ENCODE measurements at places on chromosomes 12 and 14.

DNA sequence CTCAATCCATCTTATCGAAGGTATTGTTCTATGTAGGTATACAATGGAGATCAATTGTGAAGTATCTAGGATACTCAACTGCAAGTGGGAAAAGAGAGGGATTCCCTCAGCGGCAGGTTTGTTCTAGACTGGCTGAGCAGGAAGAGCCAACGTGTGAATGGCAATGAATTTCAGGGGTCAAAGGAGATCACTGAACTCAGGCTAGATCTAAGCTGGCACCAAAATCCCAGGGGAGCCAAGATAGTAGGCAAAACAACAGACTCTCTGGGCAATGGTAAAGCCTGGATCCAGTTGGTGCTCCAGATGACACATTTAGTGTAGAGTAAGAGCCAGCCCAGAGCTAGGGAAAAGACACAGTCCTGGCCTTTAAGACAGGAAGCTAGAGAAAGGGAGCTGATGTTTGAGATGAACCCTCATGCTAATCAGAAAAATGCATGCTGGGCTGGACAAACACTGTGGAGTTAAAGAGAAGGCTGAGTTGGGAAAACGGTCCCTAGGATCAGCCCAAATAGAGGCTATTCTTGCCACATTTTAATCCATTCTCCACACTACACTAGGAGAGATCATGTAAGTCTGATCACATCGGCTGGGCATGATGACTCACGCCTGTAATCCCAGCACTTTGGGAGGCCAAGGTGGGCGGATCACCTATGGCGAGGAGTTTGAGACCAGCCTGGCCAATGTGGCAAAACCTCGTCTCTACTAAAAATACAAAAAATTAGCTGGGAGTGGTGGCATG lies 45.6 kb downstream of the EFCAB11 start:
- DNase-seq: no peak

- no peak for DNase-seq
Observed at GRCh38 chr12:128790653-128791373, 32.9 kb downstream of the SLC15A4 start.

GRCh38 chr12:43973993-43974392 lies 138.1 kb downstream of the TMEM117 start:
- DNase-seq: no peak

GRCh38 chr14:101960225-101960624 lies 4.1 kb upstream of the DYNC1H1 start:
- DNase-seq: peak; percentile 35

DNA sequence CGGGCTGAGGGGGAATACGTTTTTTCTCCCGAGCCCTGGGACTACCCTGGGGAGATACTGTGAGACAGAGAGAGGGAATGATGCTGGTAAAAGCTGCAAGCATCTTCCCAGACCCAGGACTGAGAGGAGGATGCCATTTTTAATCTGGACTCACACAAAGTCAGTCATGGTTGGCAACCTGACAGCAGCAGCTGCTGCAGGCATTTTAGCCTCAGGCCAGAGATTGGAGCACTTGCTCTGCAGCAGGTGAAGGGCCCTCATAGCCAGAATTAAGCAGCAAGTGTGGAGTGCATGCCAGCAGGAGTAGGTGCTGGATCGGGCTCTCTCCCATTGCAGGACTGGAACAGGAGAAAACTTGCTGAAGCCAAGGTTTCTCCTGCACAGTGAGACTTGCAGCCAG lies 361.1 kb upstream of the CLEC14A start:
- no peak for DNase-seq

DNA sequence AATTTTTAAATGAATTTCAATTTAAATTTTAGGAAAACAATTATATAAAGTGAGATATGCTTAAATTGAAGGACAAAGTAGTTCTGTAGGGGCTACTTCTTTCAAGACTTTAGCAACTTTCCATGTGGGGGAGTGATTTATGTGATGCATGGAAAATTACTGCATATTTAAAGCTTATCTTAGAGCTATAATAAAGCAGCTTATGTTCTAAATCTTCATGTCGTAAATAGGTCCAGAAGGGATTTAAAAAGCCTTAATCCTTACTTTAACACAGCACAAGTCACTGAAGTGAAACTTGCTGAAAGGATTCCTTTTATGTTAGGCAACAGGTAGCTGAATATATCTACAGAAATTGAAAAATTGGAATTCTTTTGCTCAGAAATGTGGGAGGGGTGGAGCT lies 340.4 kb downstream of the NAV3 start:
- DNase-seq: no peak

DNA sequence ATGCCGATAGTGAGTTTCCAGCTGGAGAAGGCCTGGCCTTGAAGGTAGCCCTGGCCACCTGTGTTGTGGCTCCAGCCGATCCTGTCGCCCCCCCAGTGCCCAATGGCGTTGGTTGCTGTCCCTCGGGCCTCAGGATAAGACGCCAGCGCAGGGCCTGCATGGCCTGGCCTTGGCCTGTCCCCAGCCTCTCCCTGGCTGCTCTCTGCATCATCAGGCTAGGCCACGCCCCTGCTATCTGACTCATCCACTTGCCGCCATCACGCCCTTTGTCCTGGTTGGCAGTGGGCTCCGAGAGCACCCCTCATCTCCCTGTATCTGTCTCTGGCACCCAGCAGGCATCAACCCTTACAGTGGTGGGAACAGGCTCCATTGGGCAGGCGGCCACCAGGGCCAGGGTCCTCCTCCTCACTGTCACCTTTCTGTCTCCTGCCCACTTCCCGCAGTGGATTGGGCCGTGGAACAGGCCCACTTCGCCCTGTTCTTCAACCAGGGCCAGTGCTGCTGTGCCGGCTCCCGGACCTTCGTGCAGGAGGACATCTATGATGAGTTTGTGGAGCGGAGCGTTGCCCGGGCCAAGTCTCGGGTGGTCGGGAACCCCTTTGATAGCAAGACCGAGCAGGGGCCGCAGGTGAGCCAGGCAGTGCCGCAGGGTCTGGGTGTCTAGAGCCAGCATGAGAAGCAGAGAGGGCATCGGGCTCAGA lies 25.6 kb downstream of the ALDH2 start:
- no peak for DNase-seq

GRCh38 chr12:122420471-122421162 lies 1.9 kb downstream of the CLIP1 start:
- no peak for DNase-seq

GRCh38 chr14:64720131-64720576 lies 15.9 kb downstream of the PLEKHG3 start:
- no peak for DNase-seq

- peak; percentile 50 for DNase-seq
Observed at GRCh38 chr14:24013654-24014514, 25.2 kb downstream of the DHRS4L2 start.

GRCh38 chr14:61329478-61330051 lies 8.2 kb downstream of the PRKCH start:
- DNase-seq: no peak

- no peak for DNase-seq
Observed at GRCh38 chr14:69666112-69666511, 54.7 kb downstream of the SUSD6 start.

- DNase-seq: no peak
Observed at GRCh38 chr12:80702889-80703805, 4.3 kb upstream of the MYF6 start.

- DNase-seq: no peak
Observed at GRCh38 chr12:12990700-12991468, 9.2 kb downstream of the HEBP1 start.

DNA sequence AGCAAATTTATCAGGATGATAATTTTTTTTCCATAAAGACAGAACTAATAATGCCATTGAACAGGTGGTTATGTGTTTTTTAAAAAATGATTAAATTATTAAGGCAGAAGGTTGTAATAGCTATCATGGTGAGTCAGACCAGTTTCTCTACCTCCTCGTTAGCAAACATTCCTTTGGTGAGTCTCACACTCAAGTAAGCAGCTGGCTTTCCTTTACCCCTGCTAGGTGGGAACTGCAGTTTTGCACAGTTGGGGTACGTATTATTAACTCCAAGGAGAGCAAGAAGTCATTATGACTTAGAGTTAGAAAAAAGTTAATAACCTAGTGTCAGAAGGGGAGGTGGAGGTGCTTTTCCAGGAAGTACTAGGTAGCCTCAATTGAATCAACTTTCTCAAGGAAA lies 165.3 kb downstream of the SNAPC1 start:
- no peak for DNase-seq

DNA sequence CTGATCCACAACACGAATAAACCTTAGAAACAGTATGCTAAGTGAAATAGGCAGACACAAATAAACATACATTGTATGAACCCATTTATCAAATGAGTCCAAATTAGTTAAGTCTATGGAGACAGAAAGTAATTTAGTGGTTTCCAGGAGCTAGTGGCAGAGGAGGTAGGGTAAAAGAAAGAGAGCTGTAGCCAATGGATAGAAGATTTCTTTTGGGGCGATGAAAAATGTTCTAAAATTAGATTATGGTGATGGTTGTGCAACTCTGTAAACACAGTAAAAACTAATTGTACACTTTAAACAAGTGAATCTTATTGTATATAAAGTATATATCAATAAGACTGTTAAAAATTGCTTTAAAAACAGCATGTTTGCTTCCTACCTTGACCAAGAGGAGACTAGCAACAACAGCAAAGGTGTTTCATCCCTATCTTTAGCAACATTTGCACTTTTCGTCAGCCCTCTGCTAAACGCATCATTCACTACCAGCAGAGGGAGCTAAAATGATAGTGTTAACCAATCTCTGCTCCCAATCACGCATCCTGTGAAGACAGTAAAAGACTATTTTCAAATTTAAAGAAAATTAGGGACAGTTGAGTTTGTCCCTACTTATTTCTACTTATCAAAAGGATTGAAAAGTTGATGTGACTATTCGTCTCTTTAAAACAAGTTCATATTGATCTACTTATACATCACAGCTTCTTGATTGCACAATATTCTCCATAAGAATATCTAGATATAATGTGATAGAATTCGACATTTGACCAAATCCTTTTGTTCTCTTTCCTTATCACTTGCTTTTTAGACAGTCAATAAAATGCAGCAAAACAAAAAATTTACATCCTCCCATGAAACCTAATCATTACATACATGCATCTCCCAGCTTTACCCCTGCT lies 24.0 kb upstream of the LGR5 start:
- no peak for DNase-seq

GRCh38 chr12:6688543-6688998 lies 604 bp downstream of the ZNF384 start:
- DNase-seq: no peak

DNA sequence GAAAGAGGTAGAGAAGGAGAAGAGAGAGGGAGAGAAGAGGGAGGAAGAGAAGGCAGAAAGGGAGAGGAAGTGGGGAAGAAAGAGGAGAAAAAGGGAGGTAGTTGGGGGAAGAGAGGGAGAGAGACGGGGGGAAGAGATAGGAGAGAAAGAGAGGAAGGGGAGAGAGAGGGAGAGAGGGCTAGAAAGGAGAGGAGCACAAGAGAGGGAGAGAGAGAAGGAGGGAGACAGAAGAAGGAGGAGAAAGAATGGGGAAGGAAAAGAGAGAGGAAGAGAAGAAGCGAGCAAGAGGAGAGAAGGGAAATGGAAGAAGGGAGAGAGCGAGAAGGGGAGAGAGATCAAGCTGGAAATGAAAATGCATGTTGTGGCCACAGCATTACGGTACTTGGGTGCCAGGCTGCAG lies 1368.4 kb upstream of the TMEM132C start:
- no peak for DNase-seq

- no peak for DNase-seq
Observed at GRCh38 chr12:25959071-25959961, 834 bp downstream of the RASSF8 start.

DNA sequence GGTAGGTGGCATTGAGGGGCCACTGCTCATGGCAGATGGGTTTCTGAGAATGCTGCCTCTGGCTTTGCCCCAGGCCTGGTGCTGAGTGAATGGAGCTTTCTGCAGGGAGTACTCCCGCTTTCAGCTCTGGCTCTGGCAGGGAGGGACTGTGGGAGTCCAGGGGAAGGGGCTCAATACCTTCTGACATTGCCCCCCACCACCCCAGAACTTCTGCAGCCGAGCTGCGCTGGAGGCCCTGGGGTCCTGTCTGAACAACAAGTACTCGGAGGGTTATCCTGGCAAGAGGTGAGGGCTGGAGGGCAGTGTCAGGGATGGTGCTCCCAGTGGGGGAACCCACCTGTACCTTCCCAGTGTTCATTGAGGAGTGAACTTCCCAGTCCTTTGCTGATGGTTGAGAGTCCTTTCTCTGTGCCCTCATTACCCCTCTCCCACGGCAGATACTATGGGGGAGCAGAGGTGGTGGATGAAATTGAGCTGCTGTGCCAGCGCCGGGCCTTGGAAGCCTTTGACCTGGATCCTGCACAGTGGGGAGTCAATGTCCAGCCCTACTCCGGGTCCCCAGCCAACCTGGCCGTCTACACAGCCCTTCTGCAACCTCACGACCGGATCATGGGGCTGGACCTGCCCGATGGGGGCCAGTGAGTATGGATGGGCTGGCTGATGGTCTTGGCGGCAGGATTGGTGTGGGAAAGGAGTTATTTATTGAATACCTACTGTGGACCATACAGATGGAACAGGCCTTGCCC lies 1.9 kb downstream of the SHMT2 start:
- DNase-seq: no peak

DNA sequence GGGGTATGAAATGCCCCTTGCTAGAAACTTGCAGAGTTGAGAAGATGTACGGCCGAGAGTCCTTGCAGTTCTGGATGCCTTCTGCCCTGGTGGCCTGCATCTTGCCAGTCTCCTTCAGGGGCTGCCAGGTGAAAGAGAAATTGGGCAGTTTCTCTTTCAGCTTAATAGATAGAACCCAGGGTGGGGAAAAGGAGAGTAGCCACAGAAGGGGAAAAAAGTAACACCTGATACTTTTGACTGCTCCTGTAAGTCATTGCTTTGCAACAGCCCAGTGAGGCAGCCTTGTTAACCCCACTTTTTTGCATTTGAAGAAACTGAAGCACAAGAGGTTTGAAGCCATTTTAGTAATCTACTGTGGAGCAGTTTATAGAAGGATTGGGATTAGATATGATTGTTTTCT lies 27.6 kb downstream of the TDP1 start:
- DNase-seq: no peak

GRCh38 chr12:117042171-117042842 lies 56.9 kb downstream of the TESC start:
- DNase-seq: no peak

DNA sequence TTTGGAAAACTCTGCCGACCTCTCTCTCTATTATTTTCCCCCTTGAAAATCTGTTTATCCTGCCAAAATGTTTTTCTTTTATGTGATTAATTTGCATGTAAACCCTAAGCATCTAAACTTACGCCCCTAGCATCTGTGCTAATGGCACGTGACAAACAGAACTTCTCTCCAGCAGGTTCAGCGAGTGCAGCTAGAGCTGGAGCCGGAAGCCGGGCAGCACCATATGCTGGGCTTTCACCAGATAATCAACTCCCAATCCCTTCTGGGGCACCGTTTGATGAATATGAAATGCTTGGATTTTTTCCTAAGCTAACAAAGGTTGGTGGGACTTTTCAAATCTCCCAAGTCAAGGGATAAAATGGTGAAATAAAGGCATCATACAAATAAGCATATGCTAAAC lies 667.5 kb upstream of the TMEM132C start:
- DNase-seq: no peak

GRCh38 chr12:93107514-93108312 lies 178.6 kb upstream of the EEA1 start:
- no peak for DNase-seq

Measured in stimulated activated CD4-positive, alpha-beta T cell treated with anti-CD3 and anti-CD28 coated beads, Interleukin-2, amount 100 ng/mL, for 48 hours (primary cell).